ENCODE measurements at places on chromosomes 13 and 19. TPM values are rescaled to one million over a fixed set of nuclear protein-coding genes. Genes with fewer than 3 reads are reported as not detected.

The GPC5 gene
- 6.0 TPM for total RNA-seq

The CLIP3 gene
- 0.81 TPM for total RNA-seq

The PLIN4 gene
- 3.3 TPM for total RNA-seq

The PTPRH gene
- 0.25 TPM for total RNA-seq

The PABPC3 gene
- under 0.01 TPM for total RNA-seq

The ATP4A gene
- not detected for total RNA-seq

The CATSPERD gene
- not detected for total RNA-seq

The ZSCAN4 gene
- total RNA-seq, result not detected

The BLOC1S3 gene
- total RNA-seq, result 2.6 TPM

The LRRC4B gene
- total RNA-seq, result not detected

The ZNF414 gene
- total RNA-seq, result 3.6 TPM

The CDX2 gene
- not detected for total RNA-seq

The PRODH2 gene
- not detected for total RNA-seq

The ZNF835 gene
- 0.38 TPM for total RNA-seq

Measured in bladder microvascular endothelial cell (primary cell).